Stimulated activated CD8-positive, alpha-beta memory T cell treated with anti-CD3 and anti-CD28 coated beads, Interleukin-7, amount 100 ng/mL, for 4 hours (primary cell): ENCODE measurements at places on chromosomes 6 and 20.
A peak's percentile ranks its signal among the peaks of the same experiment; 100 is the strongest.

- no peak for DNase-seq
Observed at GRCh38 chr6:65787787-65788186, 80.8 kb upstream of the EYS start.

GRCh38 chr20:62666736-62667529, 24.6 kb downstream of the SLCO4A1 start:
- DNase-seq = no peak

- DNase-seq = no peak
Observed at GRCh38 chr20:59063358-59064213, 21.0 kb upstream of the PRELID3B start.

DNA sequence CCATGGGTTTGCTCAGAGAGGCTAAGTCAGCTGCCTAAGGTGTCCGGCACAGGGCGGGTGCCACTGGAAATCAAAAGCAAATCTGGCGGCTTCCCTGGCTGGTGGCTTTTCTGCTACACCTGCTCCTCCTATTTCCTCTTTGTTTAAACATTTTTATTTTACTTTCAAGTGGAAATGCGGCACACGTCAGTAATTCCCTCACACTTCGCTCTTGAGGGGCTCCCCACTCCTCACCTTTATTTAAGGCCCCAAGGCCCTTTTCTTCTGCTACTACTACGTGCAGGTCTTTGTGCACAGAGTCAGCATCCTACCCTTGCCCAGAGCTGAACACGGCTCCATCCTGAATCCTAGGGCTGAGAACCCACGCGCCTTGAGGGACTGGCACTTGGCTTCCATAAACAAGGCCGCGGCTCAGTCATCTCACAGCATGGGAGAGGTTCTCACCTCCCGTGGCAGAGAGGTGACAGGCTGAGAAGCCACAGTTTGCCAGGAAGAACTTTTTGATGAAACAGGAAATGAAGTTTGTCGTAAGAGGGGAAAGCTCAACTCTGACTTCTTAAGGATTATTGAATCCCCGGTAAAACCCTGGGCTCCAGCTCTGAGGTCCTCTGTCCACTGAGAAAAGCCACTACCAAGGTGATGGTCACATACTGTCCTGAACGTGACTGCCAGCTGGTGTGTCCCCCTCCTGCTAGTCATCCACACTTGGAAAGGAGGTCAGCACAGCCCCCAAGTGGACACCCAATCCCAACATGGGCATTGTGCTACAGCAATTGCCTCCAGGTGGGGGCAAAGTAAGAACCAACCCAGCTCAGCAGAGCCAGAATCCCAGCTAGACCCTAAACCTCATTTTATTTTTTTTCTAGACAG, 48.0 kb downstream of the NFATC2 start:
- peak; percentile 30 for DNase-seq

- no peak for DNase-seq
Observed at GRCh38 chr6:2684103-2684749, 66.5 kb downstream of the MYLK4 start.

- DNase-seq = no peak
Observed at GRCh38 chr6:169026175-169026574, 227.5 kb downstream of the THBS2 start.

GRCh38 chr20:55172310-55173002, 697.1 kb downstream of the DOK5 start:
- no peak for DNase-seq

DNA sequence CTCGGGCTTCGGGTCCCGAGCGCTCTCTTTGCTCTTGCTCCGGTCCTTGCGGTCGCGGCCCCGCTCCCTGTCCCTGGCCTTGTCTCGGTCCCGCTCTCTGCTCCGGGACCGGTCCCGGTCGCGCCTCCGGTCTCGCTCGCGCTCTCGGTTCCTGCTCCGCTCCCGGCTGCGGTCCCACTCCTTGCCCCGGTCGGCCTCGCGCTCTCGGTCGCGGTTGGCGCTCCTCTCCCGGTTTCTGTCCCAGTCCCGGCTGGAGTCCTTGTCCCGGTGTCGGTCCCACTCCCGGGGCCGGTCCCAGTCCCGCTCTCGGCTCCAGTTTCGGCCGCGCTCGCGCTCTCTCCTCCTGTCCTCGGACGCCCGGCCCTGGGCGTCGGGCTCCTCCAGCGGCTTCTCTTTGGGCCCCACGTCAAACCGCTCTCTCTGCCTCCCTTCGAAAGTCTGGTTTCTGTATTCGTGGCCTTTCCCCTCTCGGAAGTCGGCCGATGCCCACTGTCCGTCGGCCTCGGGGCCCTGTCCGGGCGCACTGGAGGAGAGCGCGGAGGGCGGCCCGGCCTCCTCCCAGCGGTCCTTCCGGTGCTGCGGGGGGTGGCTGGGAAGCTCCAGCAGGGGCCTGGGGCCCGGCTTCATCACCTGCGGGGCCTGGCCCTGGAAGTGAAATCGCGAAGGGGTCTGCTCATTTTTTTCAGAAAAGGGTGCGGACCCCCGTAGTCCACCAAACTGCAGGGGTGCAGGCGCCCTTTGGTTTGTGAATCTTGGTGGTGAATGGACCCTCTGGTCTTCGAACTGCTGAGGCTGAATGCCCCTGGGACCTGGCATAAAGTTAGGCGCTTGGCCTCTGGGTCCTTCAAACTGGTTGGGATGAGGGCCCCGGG, 17.9 kb upstream of the TCFL5 start:
- no peak for DNase-seq

GRCh38 chr6:55265409-55266114, 61.7 kb upstream of the GFRAL start:
- no peak for DNase-seq

- DNase-seq = no peak
Observed at GRCh38 chr6:129709196-129709768, 695 bp downstream of the ARHGAP18 start.

DNA sequence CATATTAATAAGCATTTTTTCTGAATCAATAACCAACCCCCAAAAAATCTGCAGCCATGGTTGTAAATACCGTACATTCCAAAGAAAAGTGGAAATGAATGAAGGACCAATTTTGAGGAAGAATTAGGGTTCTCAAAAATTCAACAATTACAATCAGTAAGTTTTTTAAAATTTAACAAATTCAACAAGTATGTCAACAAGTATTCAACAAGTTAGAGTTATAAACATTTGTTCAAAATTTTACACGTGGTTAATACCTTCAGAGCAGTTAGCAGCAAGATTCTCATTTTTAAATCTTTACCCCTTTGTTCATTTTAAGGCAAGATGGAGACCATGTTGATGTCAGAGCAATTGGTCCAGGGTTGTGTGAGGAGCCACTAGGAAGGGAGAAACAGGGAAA, 27.6 kb upstream of the ANKEF1 start:
- no peak for DNase-seq

DNA sequence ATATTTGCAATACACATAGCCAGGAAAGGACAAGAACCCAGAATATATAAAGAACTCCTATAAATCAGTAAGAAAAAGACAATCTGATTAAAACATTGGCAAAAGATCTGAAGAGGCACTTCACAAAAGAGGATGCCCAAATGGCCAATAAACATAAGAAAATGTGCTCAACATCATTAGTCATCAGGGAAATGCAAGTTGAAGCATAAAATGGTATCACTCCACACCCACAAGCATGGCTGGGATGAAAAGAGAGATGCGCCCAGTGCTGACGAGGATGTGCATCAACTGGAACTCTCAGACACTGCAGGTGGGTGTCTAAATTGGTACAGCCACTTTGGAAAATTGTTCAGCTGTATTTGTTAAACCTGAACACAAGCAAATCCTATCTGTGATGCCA, 42.4 kb upstream of the MLN start:
- DNase-seq = no peak

- no peak for DNase-seq
Observed at GRCh38 chr6:49551866-49552129, 1.3 kb downstream of the C6orf141 start.

DNA sequence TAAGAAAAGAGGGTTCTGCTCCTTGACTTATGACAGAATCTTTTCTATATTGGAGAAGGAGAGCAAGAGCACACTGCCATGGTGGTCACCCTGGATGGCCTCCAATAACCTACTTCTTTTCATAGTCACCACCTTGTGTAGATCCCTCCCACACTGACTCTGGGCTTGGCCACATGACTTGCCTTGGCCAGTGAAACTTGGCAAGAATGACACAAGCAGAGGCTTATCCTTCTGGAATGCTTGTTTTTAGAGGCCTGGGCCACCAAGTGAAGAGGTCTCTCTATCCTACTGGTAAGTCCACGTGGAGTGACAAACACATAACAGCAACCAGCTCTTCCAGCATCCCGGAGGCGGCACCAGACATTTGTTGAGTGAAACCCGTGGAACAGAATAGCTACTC, 349.4 kb upstream of the JARID2 start:
- no peak for DNase-seq

DNA sequence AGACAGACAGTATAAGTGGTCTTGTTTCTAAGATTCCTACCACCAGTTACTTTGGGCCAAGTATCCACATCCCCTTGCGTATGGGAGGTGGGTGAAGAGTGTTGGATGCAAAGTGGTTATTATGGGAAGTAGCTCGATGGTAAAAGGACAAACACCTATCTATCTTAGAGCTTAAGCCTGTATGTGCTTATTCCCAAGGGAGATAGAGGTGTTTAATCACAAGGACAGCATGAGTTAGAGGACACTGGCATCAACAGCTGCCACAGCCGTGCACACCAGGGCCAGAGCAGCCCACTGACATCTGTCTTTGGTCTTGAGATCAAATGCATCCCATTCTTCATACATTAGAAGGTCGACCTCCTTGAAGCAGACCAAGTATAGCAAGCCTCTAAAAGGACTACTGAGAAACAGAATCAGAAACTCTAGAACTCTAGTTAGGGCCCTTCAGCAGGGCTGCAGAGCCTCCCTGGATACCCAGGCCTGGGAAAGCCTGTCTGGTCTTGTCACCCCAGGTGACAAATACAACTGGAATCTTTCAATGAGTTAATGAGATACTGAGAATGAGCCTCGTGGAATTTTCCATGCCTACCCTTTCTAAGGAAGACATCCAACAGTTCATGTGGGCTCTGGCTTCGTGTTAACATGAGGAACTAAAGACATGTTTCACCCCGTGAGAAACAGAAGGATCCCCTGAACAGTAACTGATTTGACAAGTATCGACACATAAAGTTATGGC, 28.7 kb downstream of the TXNDC5 start:
- no peak for DNase-seq

DNA sequence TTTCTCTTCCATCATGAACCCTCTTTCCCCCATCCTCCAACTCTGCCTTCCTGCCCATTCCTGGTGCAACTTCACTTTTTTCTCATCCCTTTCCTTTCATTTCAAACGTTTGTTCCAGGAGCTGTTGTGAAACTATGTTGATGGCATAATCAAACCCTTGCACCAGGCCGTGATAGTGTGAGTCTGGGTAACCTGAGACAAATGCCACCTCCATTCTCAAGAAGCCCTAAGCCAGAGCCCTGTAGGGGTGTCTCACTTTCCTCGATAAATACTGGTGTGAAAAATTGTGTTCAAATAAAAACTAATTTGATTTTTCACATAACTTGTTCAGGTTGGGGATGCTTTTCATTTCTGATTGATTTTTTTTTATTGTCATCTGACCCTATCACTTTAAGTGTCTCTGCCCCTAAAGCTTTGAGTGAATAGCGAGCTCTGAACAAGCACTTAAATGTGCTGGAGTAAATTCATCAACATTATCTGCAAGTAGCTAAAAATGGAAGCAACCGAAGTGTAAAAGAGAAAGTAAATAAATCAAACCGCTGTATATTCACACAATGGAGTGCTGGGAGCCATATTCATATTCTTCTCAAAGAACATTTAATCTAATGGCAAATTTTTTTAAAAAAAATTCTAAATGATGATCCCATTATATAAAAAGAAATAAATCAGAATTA, 303.1 kb upstream of the CDYL start:
- DNase-seq = no peak

DNA sequence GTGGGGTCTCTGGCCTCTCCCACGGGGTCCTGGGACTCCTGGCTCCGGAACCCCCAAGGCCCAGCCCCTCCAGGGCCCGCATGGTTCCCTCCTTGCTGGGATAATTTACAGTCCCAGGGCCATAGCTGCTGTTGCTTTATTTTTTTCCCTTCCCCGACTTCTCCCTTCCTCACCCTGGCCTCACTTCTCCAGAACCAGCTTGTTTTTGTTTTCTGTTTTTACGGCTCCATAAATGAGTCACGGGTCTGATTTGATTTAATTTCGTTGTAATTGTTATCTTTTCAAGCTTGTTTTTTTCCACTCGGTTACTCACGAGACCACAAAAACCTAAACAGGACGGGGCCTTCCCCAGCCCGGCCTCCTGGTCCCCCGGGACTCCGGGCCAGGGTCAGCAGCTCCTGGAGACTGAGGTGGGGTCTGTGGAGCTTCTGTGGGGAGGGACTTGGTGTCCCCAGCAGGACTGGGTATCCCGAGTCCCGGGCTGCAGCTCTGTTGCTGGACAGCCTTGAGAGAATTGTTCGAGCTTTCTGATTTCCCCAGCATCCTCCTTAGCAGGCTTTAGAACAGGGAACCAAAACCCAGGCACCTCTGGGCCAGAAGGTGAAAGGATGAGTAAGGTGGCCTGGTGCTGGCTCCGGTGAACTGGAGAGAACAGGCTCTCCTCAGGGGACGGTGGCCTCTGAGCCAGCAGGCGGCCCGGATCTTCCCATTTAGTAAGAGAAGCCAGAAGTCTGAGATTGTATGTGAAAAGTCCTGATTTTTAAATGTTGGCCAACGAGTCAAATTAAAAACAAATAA, 94.9 kb downstream of the CEBPB start:
- no peak for DNase-seq

DNA sequence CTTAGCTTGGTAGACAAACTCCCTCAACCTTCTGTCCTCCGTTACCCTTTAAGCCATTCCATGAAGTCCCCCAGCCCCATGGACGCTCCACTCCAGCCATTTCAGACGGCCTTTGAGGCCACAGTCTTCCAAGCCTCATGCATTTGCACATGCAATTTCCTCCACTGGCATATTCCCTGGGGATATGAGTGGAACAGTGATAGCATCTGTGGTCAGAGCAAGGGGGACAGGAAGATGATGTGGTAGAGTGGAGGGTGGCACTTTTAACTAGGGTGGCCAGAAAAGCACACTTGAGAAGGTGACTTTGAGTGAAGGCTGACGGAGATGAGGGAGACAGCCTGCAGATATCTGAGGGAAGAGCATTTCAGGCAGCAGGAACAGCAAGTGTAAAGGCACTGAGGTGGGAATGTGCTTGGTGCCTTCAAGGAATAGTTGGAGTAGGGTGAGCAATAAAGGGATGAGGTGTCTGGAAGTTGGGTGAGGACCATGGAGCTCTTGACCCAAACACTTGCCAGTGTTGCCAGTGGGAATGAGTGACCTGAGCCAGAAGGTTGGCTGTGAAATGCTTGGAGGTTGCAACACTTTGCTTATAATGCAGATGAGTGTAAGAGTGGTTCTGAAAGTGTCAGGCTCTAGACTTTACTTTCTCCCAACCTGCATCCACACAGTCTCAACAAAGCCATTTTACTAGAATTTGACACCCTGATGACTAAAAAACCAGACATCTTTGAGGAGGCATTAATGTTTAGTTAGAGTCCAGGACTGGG, 275.6 kb upstream of the SUPT3H start:
- DNase-seq = no peak
